ENCODE measurements at places on chromosomes 12 and 14. TPM values are rescaled to one million over a fixed set of nuclear protein-coding genes. Genes with fewer than 3 reads are reported as not detected.

DNA sequence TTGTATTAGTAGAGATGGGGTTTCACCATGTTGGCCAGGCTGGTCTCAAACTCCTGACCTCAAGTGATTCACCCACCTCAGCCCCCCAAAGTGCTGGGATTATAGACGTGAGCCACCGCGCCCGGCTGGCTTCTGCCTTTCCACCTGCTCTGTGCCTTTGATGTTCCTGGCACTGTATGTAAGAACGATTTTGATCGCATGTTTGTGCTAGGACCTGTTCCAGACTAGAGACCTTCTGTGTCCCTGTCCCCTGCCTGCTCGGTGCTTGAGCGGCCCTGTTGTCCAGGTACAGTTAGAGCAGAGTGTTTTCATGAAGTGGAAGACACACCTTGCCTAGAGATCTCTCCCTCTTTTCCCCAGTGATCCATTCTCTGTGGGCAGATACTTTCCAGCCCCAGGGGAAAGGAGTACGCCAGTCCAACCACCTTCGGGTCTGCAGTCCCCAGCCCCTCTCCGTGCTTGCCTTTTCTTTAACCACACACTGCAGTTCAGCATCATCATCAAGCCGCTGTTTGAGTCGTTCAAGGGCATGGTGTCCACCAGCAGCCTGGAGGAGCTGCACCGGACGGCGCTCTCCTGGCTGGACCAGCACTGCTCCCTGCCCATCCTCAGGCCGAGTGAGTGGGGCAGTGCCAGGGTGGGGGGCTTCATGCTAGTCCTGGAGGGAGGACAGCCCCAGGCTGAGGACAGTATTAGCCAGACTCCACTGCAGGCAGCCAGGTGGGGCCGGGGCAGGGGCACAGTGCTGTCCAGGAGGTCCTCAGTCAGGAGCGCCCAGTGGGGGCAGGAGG is 33.4 kb downstream of the IL31 start:
- no peak for DNase-seq

GRCh38 chr14:105859717-105860614 is 333.6 kb downstream of the TMEM121 start:
- DNase-seq: peak; percentile 20

DNA sequence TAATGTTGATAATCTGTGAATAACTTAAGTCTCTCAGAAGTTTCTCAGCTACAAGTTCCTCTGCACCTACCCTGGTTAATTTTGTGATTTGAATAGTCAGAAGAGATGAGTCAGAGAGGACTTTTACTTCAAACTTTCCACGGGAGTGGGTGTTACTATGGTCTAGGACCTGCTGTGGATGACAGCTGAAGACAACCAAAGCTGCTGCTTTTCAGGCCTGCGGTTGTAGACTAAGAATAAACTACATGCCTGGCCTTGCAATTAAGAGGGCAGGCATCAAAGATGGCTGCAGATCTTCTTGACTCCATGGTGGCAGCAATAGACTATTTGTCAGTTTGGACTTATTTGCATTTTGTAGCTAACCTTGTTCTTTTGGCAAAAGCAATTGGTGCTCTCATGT is 227.1 kb upstream of the KRR1 start:
- no peak for DNase-seq

- peak; percentile 47 for DNase-seq
These were observed 6.4 kb downstream of the SSH1 start for GRCh38 chr12:108850854-108851573.

- DNase-seq: no peak
These were observed at the start of gene MTA1 for GRCh38 chr14:105419195-105420091. MTA1 (plus strand) TSS chr14:105419827; CDS start chr14:105420036, 209 bp downstream.

DNA sequence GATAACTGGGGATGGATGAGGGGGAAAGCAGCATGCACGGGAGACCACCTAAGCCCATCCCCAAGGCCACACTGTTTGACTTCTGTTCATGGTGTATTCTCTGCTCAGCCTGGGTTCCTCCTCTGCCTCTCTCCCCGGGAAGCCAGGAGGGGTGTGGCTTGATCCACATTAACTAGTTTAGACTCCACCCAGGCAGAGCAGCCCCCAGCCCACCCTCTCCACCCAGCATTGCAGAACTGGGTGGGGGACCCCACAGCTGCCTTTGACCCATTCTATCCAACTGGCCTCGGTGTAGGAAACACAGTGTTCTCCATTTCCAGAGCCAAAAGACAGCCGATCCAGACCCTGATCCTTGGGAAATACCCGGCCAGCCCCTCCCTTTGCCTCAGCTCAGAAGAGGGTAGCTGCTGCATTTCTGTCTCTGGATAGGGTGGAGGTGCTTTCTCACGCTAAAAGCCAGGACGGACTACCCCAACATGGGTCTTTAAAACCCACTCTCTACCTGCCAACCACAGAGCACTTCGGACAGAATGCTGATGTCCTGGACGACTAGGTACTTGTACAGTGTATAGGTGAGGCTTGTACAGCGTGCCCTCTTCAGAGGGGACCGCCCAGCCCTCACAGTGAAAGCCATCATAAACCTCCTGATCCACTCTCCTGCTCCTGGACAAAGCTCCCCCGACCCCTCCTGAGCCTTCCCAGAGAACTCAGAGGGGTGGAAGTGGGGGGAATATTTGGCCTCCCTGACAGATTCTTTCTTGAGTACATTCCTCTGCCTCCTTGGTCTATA is 9.4 kb downstream of the SPRYD3 start:
- DNase-seq: no peak

DNA sequence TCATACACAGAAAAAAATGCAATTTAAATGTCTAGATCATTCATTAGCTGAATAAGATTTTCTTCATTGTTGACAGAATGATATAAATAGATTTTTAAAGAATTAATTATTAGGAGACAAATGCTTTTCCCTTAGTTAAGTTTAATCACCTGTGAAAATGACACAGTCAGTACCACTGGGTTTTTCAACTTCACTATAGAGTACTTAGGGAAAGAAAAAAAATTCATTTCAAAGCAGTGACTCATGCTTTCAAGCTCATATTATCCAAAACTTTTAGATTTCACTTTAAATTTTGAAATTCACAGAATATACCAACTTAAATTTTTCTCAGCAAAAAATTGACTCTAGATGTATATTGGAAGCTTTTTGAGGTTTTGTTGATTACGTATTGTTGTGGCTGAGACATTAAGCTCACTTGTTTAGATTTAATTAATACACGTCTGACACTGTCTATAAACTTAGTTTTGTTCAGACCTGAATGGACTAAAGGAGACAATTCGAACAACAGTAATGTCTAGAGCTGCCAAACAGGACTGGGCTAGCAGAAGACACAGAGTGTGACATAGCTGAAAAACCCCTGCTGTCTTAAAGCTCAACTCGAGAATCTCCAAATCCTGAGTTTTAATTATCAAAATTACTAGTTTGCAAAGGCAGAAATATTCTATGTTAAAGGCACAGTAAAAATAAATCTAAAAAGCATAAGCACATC is 1.6 kb downstream of the MGAT4C start:
- no peak for DNase-seq

- no peak for DNase-seq
These were observed 331.9 kb upstream of the SOX5 start for GRCh38 chr12:24281341-24281740.

SCN8A gene
- total RNA-seq: 4.9 TPM

SLCO1C1 gene
- total RNA-seq: 4.2 TPM

TAS2R19 gene
- total RNA-seq: 2.9 TPM

DNA sequence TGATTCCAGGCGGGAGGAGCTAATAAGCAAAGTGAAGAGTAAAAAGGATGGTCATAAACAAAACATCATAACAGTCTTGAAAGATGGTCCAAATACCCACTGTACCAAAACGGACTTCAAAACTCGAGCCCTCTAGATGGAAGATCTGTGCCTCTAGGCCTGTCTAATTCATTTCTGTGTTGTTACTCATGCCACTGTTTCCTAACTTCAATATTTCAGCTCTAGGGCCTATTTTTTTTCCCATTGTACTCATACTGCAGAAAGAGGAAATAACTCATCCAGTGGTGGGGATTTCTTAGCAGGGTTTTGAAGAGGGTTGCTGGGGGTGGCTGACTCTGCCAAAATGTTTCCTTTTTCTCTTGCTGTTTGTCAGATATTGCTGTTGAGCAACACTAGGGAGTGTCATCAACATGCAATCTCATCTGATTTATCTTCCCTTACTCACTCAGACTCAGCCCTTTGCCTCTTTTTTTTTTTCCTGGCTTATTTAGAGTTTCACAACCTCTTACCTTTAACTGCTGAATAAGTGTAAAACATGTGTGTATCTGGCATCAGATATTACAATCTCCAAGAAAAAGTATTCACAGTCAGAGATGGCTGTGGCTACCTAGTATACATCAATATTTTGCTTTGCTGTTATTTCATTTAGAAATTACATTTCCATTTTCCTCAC is 189.6 kb downstream of the DUSP6 start:
- peak; percentile 52 for DNase-seq

- no peak for DNase-seq
These were observed 30.4 kb downstream of the CCDC85C start for GRCh38 chr14:99573436-99574098.

- no peak for DNase-seq
These were observed 756.5 kb upstream of the TBX3 start for GRCh38 chr12:115440438-115440837.

DNA sequence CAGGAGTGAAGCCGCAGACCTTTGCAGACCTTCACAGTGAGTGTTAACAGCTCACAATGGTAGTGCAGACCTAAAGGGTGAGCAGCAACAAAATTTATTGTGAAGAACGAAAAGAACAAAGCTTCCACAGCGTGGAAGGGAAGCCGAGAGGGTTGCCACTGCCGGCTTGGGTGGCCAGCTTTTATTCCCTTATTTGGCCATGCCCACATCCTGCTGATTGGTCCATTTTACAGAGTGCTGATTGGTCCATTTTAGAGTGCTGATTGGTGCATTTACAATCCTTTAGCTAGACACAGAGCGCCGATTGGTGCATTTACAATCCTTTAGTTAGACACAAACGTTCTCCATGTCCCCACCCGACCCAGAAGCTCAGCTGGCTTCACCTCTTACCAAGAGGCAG is 35.5 kb downstream of the MAPK1IP1L start:
- DNase-seq: no peak

- DNase-seq: no peak
These were observed 14.7 kb downstream of the RTL1 start for GRCh38 chr14:100888789-100889315.

PPP2R5E gene
- total RNA-seq: 57.2 TPM

SLC15A4 gene
- total RNA-seq: 16.0 TPM

FAM90A1 gene
- total RNA-seq: 0.49 TPM

CISTR gene
- not detected for total RNA-seq

NPFF gene
- not detected for total RNA-seq

DNA sequence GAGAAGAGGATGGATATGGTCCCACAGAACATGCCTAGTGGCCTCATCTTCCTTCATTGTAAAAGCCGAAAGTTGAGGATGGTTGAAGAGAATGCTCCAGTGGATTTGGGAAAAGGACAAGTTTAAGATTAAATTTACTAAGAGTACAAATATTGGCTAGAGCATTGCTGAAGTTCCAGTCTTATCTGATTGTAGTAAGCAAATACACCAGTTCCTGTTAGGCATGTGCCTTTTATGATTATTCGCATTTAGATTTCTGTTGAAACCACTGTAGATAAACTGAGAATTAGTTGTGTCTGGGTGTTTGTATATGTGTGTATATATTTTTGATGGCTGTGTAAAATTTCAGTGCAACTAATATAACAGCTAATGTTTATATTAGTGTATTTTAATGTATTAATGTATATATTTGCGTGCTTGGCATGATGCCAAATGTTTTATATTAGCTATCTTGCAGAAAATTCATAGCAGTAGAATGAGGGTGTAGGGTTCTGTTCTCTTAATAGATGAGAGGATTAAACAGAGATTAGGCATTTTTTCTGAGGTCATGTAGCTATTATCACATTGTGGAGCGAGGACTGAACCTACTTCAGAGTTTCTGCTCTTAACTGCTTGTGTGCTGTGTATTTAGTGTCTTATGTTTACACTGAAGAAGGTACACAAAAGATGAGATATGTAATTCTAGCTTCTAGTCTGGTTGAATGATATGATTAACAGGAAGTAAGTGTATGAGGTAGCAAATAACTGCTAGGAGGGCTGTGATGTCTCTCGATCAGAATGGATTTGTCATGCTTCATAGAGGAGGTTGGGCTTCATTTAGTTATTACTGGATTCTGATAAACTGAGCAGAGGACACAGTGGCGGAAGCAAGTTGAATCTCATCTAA is 21.1 kb downstream of the FKBP3 start:
- no peak for DNase-seq

P2RX7 gene
- total RNA-seq: 0.46 TPM

TRIM9 gene
- total RNA-seq: 6.2 TPM

GON7 gene
- 17.8 TPM for total RNA-seq

- DNase-seq: no peak
These were observed 49.2 kb upstream of the SLC38A1 start for GRCh38 chr12:46318037-46318436.

NRL gene
- 1.2 TPM for total RNA-seq

GRCh38 chr14:63282997-63283883 is 35.5 kb downstream of the GPHB5 start:
- DNase-seq: no peak

XPOT gene
- 30.4 TPM for total RNA-seq

DNA sequence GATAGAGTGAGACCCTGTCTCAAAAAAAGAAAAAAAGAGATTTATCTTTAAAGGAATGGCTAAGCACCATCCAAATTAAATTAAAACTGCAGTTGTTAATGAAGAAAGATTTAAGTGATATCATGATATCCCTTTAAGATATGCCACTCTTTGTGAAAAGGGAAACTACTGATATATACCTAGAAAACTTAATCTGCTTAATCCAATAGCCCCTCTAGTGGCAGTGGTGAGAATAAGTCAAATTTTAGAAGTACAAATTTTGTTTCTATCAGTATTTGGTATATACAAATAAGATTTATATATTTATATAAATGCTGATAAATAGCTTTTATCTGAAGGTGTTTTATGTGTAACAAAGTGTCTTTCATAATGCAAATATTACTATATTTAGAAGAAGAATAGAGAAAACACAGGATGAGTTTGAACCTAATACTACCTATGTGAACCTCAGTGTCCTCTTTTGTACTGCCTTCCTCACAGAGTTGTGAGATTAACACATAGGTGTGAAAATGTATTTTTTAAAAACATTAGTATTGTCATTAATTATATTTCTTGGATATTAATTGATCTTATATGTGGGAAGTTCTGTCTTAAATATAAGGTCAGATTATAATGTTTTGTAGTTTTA is 51.4 kb upstream of the GARIN2 start:
- no peak for DNase-seq

GRCh38 chr12:87336814-87337336 is 692.3 kb downstream of the C12orf50 start:
- DNase-seq: no peak

DNA sequence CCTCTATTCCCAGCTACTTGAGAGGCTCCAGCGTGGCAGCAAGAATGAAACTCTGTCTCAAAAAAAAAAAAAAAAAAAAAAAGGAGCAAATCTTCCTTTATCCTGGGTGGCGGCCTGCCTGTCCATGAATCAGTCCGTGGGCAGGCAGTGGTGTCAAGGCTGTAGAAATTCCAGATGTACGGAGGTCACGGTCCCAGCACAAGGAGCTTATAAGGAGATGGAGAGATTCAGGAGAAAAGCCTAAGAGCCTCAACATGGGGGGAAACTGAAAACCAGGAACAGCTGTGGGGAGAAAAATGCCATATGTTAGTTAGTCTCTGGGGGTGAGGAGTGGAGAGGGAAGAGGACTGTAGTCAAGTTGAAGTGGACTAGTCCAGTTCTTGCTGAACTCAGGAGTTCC is 130.5 kb upstream of the CRY1 start:
- DNase-seq: no peak

All from left colon (tissue), 2 donors.